ENCODE measurements at places on chromosomes 3 and 15. TPM values are rescaled to one million over a fixed set of nuclear protein-coding genes. Genes with fewer than 3 reads are reported as not detected.

Gene VEPH1
- total RNA-seq: 11.2 TPM

Gene SLC22A14
- not detected for total RNA-seq

Gene FAM43A
- 1.5 TPM for total RNA-seq

- no peaks in the 10 kb centered on the region for H3K36me3 ChIP-seq
- no peaks in the 10 kb centered on the region for H3K27me3 ChIP-seq
- no peak overlapping the region for H3K4me3 ChIP-seq
- DNase-seq: no peak
Observed at GRCh38 chr3:27471923-27472550, 12.1 kb downstream of the SLC4A7 start.

- H3K4me3 ChIP-seq: no peak overlapping the region
- no peaks in the 10 kb centered on the region for H3K36me3 ChIP-seq
- no peaks in the 10 kb centered on the region for H3K4me1 ChIP-seq
- DNase-seq: no peak
Observed at GRCh38 chr15:100224206-100225185, 117.3 kb downstream of the ADAMTS17 start.

DNA sequence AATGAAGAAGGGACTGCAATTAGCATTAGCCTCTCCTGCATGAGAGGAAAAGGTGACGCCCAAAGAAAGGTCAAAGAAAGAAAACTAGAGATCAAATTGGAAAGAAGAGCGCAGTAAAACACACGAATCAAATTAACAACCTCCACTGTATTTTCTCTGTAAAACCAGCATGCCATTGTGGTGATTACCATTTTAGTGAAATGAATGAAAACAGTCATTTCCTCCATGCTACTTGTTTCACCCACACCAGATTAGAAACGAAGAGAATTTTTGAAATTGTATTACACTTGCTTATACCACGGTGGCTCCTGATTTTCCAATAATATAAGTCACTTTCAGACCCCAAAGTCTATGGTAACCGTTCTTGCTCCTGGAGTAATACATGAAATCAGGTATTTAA lies 71.6 kb downstream of the SUMF1 start:
- H3K4me1 ChIP-seq: no peaks in the 10 kb centered on the region
- no peaks in the 10 kb centered on the region for H3K36me3 ChIP-seq
- no peak for DNase-seq
- H3K27me3 ChIP-seq: no peaks in the 10 kb centered on the region
- H3K4me3 ChIP-seq: no peak overlapping the region

Gene HESX1
- total RNA-seq: 0.66 TPM

GRCh38 chr3:65406470-65406869 lies 632.2 kb downstream of the MAGI1 start:
- H3K36me3 ChIP-seq: no peaks in the 10 kb centered on the region
- DNase-seq: no peak
- H3K4me3 ChIP-seq: no peak overlapping the region
- H3K4me1 ChIP-seq: no peaks in the 10 kb centered on the region
- no peaks in the 10 kb centered on the region for H3K27me3 ChIP-seq

Gene KY
- 0.23 TPM for total RNA-seq

GRCh38 chr15:76972389-76973361 lies 22.3 kb upstream of the PSTPIP1 start:
- no peak overlapping the region for H3K4me3 ChIP-seq
- no peak overlapping the region for H3K27ac ChIP-seq
- no peaks in the 10 kb centered on the region for H3K27me3 ChIP-seq
- no peaks in the 10 kb centered on the region for H3K36me3 ChIP-seq
- no peaks in the 10 kb centered on the region for H3K4me1 ChIP-seq

Gene SNX22
- total RNA-seq: 1.3 TPM

DNA sequence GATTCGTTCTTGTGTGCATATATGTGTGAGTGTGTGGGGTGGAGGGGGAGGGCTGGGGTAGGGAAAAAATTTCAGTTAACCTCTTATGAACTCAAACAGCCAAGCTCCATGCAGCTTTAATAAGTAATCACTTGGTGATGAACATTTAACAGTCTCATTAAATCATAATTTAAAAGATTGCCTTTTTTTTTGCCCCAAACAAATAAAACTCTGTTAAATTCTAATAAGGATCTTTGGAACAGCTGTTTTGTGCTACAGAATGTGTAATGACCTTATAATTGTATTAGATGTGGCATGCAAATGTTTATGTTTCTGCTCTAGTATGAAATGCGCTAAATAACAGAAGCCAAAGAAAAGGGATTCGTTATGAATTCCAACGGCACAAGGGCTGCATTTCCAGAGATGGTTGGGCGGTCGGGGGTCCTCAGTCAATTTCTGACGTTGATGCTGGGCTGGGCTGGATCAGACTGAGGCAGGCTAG lies 80.0 kb upstream of the RORA start:
- no peak overlapping the region for H3K27ac ChIP-seq
- H3K4me3 ChIP-seq: no peak overlapping the region
- no peaks in the 10 kb centered on the region for H3K27me3 ChIP-seq
- DNase-seq: no peak
- no peaks in the 10 kb centered on the region for H3K36me3 ChIP-seq

GRCh38 chr3:61758839-61759238 lies 197.5 kb downstream of the PTPRG start:
- H3K27ac ChIP-seq: no peak overlapping the region
- no peaks in the 10 kb centered on the region for H3K27me3 ChIP-seq
- no peaks in the 10 kb centered on the region for H3K4me1 ChIP-seq

Gene HCLS1
- 2.5 TPM for total RNA-seq

GRCh38 chr3:190375246-190375645 lies 12.7 kb upstream of the CLDN16 start:
- no peaks in the 10 kb centered on the region for H3K27me3 ChIP-seq
- H3K36me3 ChIP-seq: no peaks in the 10 kb centered on the region
